Thyroid gland (tissue), 4 donors: ENCODE measurements at places on chromosomes 16 and 17. TPM values are rescaled to one million over a fixed set of nuclear protein-coding genes. Genes with fewer than 3 reads are reported as not detected.

GRCh38 chr17:58947411-58947810 is 159.3 kb downstream of the TRIM37 start:
- H3K4me1 ChIP-seq: no peaks in the 10 kb centered on the region
- H3K27me3 ChIP-seq: no peaks in the 10 kb centered on the region
- no peak for DNase-seq
- no peak overlapping the region for H3K27ac ChIP-seq
- no peaks in the 10 kb centered on the region for H3K36me3 ChIP-seq

The NPB gene
- total RNA-seq: 0.38 TPM

DNA sequence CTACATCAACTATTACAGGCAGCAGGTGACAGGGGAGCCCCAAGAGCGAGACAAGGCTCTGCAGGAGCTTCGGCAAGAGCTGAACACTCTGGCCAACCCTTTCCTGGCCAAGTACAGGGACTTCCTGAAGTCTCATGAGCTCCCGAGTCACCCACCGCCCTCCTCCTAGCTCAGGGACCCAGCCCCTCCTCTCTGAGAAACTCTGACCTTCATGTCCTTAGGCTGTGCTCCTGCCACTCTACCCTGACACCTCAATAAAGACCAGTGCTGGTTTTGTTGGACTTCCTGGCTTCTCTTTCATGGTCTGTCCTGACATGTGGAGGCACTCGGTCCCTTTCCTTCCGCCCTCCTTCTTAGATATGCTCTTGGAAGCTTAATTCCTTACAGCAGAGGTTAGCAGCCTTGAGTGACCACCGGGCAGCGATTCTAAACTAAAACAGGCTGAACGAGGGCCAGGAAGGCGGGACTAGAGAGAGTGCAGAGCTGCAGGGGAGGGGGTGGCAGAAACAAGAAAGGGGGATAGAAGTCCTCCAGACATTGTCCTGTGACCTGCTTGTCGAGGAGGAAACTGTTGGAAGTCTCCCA is 915 bp downstream of the AHSP start:
- no peak overlapping the region for H3K27ac ChIP-seq
- DNase-seq: no peak
- H3K27me3 ChIP-seq: no peaks in the 10 kb centered on the region
- H3K4me1 ChIP-seq: no peaks in the 10 kb centered on the region
- no peaks in the 10 kb centered on the region for H3K36me3 ChIP-seq

The PITPNM3 gene
- total RNA-seq: 4.0 TPM

DNA sequence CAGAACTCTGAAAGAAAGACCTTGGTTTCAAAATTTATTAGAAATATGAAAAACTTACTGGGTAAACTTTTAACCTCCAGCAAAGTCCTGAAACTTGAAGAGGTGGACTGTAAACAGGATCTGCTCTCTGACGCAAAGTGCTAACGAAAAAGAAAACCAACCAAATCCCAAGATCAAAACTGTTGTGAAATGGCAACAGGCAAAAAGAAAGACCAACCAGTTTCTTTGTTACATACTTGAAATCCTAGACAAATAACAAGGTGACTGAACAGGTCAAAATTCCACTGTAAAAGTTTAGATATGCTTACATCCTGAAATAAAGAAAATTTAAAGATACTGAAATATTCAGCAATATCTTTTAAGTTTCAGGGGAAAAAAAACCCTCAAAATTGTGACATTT is 44.2 kb downstream of the TRIM37 start:
- H3K4me1 ChIP-seq: no peaks in the 10 kb centered on the region
- no peak overlapping the region for H3K4me3 ChIP-seq
- no peak overlapping the region for H3K27ac ChIP-seq
- no peak for DNase-seq
